ENCODE measurements at places on chromosomes 3 and 15.

- DNase-seq: peak; percentile 85
Observed at GRCh38 chr3:172591876-172592771, 68.9 kb upstream of the TNFSF10 start.

- DNase-seq: no peak
Observed at GRCh38 chr3:21979706-21980105, 228.7 kb upstream of the ZNF385D start.

DNA sequence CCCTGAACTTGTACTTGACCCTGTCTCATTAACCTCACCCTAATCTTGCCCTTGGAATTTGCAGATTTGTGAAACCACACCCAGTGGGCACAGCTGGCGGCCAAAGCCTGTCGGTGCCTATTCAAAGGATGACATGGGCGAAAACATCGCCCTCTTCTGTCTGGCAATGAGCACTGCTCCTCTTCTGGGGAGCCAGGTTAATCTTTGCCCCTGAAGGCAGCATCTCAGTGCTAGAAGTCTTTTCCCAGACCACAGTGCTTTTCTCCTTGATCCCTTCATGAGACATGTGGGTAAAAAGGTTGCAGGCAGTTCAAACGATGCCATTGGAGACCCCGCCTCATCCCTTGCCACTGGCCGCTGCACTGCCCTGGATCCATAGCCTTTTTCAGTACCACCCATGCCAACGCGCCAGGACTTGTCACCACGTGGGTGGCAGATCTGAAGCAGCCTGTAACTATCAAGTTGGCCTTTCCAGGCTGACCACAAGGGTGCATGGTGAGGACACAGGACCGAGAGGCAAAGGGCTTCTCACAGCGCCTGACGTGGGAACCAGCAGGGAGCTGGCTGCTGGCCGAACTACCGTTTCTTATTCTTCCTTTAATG is 6.5 kb upstream of the DNASE1L3 start:
- DNase-seq: peak; percentile 97

- no peak for DNase-seq
Observed at GRCh38 chr15:97654481-97655076, 305.9 kb upstream of the ARRDC4 start.

DNA sequence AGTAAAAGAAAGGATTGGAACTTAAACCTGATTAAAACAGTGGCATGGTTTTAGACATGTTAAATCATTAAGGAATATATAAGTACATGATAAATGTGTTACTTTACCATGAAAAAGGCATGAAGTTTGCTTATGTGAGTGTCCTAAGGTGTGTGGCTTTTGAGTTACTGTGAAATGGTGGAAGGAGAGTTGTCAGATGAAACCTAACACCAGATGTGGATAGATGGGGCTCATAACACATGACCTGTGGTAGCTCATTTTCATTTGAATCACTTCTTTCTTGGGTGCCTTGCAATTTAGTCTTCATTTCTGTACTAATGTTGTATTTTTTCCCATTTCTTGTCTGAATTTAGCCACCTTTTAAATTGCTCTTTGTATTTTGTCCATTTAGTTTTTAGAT is 13.0 kb downstream of the MEF2A start:
- DNase-seq: no peak

DNA sequence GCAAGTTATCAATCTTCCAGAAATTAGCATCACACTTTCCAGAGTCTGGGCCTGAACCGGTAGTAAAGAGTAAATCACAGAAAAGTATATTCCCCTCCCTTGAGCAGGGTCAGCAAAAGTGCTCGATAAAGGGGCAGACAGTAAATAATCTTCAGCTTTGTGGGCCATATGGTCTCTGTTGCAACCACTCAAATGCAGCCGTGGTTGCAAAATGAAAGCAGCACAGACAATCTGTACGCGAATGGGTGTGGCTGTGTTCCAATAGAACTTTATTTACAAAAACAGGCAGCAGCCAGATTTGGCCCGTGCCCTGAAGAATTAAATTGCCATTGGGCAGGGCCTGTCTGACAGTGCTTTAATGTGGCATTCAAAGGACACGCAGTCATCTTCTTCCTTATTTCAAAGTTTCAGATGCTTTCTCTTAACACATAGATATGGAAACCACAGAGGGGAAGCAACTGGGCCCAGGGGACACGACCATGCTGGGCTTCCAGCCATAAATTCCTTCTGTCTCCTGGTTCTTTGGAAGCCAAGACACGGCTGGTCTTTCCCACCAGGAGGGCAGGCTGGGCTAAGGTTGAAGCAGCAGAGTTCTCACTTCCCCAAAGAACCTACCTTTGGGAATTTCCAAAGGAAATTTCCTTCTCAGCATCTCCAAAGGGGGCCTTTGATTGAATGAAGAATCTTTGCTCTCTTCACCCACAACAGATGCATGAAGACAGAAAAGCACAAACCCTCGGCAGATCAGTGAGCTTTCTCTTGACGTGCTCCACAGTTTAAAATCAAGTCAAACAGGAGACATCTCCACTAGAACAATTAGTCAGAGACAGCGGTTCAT is 489.8 kb upstream of the PROK2 start:
- peak; percentile 84 for DNase-seq

Measured in suppressor macrophage (primary cell).